Mesothelial cell of epicardium (in vitro differentiated cells): ENCODE measurements at places on chromosomes 6 and 20.

GRCh38 chr6:34202329-34203201 is 34.1 kb upstream of the HMGA1 start:
- no peak for DNase-seq

GRCh38 chr6:154981079-154981870 is 13.8 kb upstream of the TIAM2 start:
- no peak for DNase-seq

- DNase-seq = no peak
These were observed 298.3 kb downstream of the PRL start for GRCh38 chr6:21998582-21998981.

DNA sequence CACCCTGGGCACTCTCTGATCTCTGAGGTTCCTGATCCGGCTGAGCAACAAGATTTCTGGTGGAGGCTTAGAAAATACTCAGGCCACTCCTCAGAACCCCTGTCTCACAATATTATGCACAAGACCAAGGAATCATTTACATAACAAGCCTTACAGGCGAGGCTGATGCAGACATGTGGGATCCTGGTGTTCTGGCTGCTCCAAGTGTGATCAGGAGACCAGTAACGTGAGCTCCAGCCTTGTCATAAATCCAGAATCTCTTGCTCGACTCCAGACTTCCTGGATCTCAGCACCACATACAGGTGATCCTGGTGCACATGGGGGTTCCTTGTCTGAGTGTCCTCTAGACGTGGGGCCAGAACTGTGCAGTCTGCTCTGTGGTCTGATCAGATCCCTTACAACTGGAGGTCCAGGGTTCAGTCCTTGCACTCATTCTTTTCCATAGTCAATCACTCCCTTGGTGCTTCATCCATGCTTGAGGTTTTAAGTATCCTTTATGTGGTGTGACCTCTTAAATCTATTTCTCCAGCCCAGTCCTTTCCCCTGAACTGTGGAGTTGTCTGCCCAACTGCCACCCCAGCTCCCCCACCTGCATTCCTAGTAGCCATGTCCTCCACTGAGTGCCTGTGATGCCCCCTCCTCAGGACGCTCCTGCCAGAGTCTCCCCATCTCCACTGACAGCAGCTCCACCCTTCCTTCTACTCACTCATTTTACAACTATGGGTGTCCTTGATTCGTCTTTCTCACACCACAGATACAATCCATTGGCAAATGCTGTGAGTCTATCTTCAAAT is 5.1 kb downstream of the HLA-C start:
- no peak for DNase-seq

- DNase-seq = no peak
These were observed 3.2 kb downstream of the TTBK1 start for GRCh38 chr6:43246301-43247113.

DNA sequence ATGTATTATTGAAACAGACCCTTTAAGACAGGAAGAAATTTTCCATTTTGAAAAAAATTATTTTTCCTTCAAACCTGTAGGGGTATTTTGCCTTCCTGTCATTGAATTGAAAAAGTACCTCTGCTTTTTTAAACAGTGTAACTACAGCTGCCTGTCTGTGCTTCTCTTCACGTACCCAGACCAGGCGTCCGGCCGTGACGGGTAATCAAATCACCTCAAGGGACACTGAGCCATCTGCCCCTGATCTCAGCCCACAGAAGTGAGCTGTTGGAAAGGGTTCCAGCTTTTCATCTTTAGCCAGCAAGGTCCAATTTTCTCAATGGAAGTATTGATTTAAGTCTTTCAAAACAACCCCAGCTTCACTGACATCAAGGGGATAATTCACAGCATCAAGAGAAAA is 58.0 kb downstream of the SLC35D3 start:
- DNase-seq = no peak

- no peak for DNase-seq
These were observed 62.4 kb downstream of the GCNT2 start for GRCh38 chr6:10583509-10583901.

DNA sequence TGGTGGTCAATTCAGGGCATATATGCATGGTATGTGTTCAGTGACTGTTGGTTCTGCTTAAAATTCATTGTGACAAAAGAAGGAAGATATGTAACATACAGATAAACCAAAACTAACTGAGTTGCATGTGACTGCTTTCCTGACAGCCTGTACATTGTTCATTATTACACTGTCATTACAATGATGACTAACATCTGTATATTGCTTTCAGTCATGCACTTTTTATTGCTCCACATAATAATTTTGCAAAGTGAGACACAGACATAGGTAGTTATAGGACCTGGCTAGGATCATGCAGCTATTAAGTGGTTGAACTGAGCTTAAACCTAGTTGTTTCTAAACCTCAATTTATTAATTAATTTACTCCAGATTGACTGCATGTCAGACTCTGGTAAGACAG is 703.2 kb downstream of the HDGFL1 start:
- DNase-seq = no peak

- DNase-seq = no peak
These were observed 47.4 kb downstream of the LGSN start for GRCh38 chr6:63272397-63272796.

DNA sequence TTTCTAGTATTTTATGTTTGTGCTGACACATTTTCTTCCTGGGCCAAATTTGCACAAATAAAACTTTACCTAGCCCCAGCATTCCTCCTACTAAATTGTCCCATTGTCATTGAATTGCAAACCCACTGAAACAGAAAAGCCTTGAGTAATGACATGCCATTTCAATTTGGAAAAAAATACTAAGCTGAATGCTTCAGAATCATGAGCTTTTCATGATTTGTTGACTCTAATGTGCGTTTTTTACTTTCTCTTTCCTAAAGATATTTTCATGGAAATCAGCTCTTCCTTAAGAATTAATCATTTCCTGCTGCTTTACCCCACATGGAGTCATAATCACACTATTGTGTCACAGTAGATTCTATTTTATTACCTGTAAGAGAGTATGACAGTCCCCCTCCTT is 47.4 kb downstream of the TRDN start:
- no peak for DNase-seq

- DNase-seq = no peak
These were observed 187.2 kb downstream of the LRFN2 start for GRCh38 chr6:40399888-40400457.

- no peak for DNase-seq
These were observed 26.9 kb downstream of the DDX27 start for GRCh38 chr20:49245921-49246740.

DNA sequence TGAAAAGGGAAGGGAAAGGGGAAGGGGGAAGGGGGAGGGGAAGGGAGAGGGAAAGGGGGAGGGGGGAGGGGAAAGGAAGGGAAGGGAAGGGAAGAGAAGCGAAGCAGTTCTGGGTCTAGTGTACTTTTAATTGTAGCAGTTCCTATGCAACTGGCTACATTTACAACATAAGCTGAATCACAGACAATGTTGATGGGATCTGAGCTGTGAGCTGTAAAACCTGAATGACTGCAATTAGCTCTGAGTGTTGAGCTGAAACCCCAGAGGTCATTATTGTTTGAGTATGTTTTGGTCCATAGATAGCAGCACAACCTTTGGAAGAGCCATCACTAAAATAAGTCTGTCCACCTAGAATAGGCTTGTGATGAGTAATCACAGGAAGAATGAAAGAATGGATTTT is 7.2 kb upstream of the ABHD12 start:
- DNase-seq = no peak

DNA sequence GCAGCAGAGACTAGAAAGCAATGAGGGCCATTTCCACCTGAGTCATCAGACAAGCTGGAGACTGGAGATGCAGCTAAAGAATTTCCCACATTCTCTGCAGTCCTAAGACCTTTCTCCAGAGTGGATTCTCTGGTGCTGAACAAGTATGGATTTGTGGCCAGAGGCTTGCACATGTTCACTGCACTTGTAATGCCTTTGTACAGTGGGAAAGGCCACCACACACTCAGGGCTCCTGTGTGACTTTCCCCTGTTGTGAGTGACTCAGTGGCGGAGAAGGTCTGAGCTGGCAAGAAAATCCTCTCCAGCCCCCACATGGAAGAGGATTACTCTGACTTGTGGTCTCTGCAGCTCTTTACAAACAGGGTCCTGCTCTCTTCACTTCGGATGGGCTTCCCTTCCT is 192.3 kb downstream of the C6orf118 start:
- no peak for DNase-seq

GRCh38 chr20:36173451-36173933 is 19.0 kb downstream of the EPB41L1 start:
- peak; percentile 47 for DNase-seq

GRCh38 chr6:157672726-157673412 is 150.2 kb upstream of the SNX9 start:
- DNase-seq = no peak

GRCh38 chr6:144284783-144285547 is at the start of gene UTRN:
TSS of gene UTRN (plus strand) at chr6:144285335. CDS start at chr6:144291829, 6,494 bp downstream.
- DNase-seq = peak; percentile 59

- DNase-seq = no peak
These were observed 49.0 kb downstream of the PPP1R14C start for GRCh38 chr6:150191809-150192208.

DNA sequence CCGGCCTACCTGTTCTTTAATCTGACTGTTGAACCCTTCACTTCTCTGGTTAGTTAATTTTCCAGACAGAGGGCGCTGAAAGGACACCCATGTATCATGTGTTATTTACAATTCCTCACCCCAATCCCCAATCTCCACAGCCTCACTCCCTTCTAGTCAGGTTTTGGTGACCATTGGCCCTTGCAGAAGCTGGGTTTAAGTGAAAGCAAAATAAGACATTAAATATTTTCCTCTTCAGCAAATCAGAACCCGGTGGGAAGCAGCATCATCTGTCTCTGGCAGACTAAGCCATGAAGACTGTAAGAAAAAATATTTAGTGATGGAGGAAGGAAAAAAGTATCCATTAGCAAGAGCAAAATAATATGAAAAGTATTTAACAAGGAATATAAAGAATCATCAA is 9.4 kb upstream of the HLA-DQA1 start:
- no peak for DNase-seq

- no peak for DNase-seq
These were observed 77.5 kb upstream of the CD83 start for GRCh38 chr6:14040042-14040441.

- no peak for DNase-seq
These were observed 20.5 kb downstream of the FYN start for GRCh38 chr6:111852725-111853124.

- DNase-seq = no peak
These were observed 45.9 kb downstream of the SLC22A3 start for GRCh38 chr6:160393891-160394653.
